Esophagus muscularis mucosa (tissue), 4 donors: ENCODE measurements at places on chromosomes 13 and 19.

- H3K27me3 ChIP-seq, result no peaks in the 10 kb centered on the region
- no peak overlapping the region for H3K4me3 ChIP-seq
- H3K27ac ChIP-seq, result no peak overlapping the region
- H3K4me1 ChIP-seq, result peaks cover 18% of the 10 kb centered on the region
- no peak for DNase-seq
- H3K36me3 ChIP-seq, result no peaks in the 10 kb centered on the region
Measured at GRCh38 chr13:41004875-41005693, 14.0 kb downstream of the ELF1 start.

DNA sequence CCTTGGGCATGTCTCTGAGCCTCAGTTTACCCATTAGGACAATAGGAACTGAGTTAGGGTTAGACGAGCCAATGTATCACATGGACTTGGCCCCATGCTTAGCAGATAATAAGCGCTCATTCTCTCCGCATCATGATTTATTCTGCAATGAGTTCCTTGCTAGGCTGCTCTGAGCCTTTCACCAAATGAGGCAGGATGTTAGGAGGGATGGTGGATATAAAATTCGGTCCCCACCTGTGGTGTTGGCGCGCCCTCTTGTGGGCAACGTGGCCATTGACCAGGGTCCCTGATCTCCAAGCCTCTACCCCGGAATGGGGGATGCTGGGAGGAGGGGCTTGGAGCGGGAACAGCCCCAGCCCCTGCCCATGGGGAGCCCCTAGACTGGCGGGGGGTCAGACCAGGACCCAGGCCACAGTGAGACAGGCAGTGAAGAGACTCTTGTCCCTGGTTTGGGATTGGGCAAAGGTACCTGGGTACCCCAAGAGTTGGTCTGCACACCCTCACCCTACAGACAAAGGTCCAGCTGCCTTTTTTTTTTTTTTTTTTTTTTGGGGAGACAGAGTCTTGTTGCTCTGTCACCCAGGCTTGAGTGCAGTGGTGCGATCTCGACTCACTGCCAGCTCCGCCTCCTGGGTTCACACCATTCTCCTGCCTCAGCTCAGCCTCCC lies 43.9 kb downstream of the CERS4 start:
- DNase-seq, result peak; percentile 95
- no peaks in the 10 kb centered on the region for H3K27me3 ChIP-seq
- H3K4me3 ChIP-seq, result no peak overlapping the region
- no peak overlapping the region for H3K27ac ChIP-seq
- H3K4me1 ChIP-seq, result peaks cover 31% of the 10 kb centered on the region

- no peak overlapping the region for H3K27ac ChIP-seq
- H3K4me1 ChIP-seq, result peaks cover 78% of the 10 kb centered on the region
- DNase-seq, result no peak
- H3K4me3 ChIP-seq, result no peak overlapping the region
- peaks cover 4% of the 10 kb centered on the region for H3K36me3 ChIP-seq
- H3K27me3 ChIP-seq, result no peaks in the 10 kb centered on the region
Measured at GRCh38 chr13:98535501-98536354, 41.2 kb downstream of the STK24 start.

GRCh38 chr13:24459234-24459633 lies 53.3 kb downstream of the PARP4 start:
- no peak overlapping the region for H3K27ac ChIP-seq
- H3K36me3 ChIP-seq, result peaks cover 78% of the 10 kb centered on the region
- no peaks in the 10 kb centered on the region for H3K4me1 ChIP-seq
- H3K4me3 ChIP-seq, result no peak overlapping the region
- no peaks in the 10 kb centered on the region for H3K27me3 ChIP-seq

DNA sequence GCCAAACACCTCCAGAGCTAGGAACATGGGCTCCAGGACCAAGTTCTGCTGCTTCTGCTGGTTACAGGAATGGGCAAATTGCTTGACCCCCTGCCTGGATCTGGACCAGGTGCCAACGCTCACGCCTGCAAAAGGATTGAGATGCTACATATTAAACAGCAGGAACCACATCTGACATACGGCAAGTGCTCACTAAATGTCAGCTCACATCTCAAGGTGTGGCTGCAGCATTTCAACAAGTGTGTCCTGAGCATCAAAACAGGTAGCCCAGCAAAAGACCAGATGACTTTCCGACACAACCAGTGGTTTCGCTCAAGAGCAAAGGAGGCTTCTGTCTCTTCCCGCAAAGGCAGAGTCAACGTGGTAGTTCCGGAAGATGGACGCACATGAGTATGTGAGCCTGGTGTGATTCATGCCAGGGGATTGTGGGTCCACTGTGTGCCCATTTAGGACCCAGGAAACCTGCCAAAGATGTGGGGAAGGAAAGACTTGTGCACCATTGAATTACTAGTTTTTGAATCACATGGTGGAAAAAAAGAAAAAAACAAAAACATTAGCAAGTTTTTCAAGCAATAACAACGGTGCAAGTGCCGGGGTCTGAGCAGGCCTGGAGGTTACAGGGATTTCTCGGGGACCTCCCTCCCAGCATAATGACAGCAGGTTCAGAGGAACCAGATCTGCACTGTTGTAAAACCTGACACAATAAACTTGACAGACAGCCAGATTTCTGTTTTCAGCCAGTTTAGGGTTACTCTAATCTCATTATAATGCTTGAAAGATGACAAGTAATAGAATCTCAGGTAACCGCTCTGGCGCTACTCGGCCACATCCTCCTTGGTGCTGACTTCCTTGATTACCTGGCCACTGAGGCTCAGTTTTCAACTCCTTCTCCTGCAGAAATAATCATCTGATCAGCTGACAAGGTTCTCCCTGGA lies 77.9 kb downstream of the SOX1 start:
- no peak overlapping the region for H3K4me3 ChIP-seq
- no peaks in the 10 kb centered on the region for H3K4me1 ChIP-seq
- H3K27ac ChIP-seq, result no peak overlapping the region
- DNase-seq, result no peak

DNA sequence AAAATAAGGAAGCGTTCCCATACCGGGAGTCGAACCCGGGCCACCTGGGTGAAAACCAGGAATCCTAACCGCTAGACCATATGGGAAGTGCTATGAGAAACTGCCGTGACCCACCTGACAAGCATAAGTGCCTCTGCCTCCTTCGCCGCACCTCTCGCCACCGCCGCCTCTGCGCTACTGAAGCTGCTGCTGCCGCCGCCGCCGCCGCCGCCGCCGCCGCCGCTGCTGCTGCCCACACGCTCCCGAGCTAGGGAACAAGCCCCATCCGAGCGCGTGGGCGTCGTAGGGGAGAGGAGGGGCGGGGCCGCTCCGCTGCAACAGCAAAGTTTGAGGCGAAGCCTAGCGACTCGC lies 610 bp upstream of the WBP4 start:
- peak; percentile 94 for DNase-seq
- peaks cover 7% of the 10 kb centered on the region for H3K36me3 ChIP-seq
- peak overlapping the region; percentile 84 for H3K4me3 ChIP-seq
- peaks cover 69% of the 10 kb centered on the region for H3K4me1 ChIP-seq
- peak overlapping the region; percentile 99 for H3K27ac ChIP-seq
- H3K27me3 ChIP-seq, result no peaks in the 10 kb centered on the region

- DNase-seq, result no peak
- H3K4me3 ChIP-seq, result no peak overlapping the region
- H3K27me3 ChIP-seq, result no peaks in the 10 kb centered on the region
Measured at GRCh38 chr13:94140027-94140426, 339.5 kb downstream of the DCT start.

DNA sequence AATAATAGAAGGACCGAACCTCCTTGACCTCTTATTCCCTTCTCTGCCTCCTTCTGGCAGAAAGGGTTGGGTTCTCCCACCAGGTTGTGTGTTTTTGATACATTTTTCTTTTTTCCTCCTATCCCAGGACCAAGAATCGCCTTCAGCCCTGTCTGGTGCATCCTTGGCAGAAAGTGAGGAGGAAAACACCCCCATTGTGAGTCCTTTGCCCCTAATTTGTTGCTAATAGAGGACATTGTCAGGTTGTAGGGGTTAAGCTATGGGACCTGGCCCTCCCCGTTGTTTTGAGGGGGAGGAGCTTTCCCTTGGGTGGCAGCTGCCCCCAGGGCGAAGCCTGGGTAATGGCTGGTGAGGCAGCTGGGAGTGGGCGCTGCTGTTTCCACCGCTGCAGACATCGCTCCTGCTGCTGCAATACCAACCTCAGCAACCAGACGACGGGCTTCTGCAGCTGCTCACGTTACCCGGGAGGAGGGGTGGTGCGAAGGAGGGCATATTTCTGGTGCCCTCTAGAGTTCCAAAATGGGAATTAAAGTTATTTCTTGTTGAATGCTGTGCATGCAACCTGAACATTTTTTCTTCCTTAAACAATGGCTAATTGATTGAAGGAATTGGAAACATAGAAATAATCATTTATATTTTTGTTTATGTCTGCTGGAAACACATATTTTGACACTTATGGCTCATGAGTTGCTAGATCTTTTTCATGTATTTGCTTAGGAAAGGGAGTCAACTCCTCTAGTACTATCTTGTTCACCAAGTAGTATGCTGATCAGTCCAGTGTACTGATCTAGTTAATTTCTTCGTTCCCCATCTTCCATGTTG lies 1.5 kb downstream of the ZMYM2 start:
- no peak for DNase-seq
- H3K36me3 ChIP-seq, result peaks cover 5% of the 10 kb centered on the region
- peak overlapping the region; percentile 72 for H3K4me3 ChIP-seq
- peaks cover 61% of the 10 kb centered on the region for H3K4me1 ChIP-seq
- H3K27ac ChIP-seq, result peak overlapping the region; percentile 99

DNA sequence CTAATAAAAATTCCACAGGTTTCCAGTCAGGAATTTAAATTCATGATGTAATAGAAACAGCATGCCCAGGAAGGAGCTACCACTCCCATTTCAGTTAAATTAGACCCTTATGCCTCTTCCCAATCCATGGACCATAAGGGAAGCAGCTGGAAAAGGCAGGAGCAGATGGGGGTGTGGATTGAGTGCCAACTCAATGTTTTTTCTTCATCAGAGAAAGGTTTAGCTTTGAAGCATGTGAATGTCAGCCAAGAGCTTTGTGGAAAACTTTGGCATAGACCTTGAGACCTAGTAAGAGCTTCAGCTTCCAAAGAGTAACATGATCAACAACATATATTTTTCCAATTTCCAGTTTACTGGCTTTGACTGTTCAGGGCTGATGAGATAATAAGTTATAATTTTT lies 2139.9 kb downstream of the PCDH9 start:
- H3K36me3 ChIP-seq, result no peaks in the 10 kb centered on the region
- no peak overlapping the region for H3K27ac ChIP-seq
- H3K27me3 ChIP-seq, result no peaks in the 10 kb centered on the region
- H3K4me3 ChIP-seq, result no peak overlapping the region

- no peak for DNase-seq
- H3K4me3 ChIP-seq, result no peak overlapping the region
- H3K4me1 ChIP-seq, result no peaks in the 10 kb centered on the region
- no peak overlapping the region for H3K27ac ChIP-seq
- H3K27me3 ChIP-seq, result no peaks in the 10 kb centered on the region
- no peaks in the 10 kb centered on the region for H3K36me3 ChIP-seq
Measured at GRCh38 chr13:64674126-64674525, 2556.0 kb downstream of the PCDH9 start.

DNA sequence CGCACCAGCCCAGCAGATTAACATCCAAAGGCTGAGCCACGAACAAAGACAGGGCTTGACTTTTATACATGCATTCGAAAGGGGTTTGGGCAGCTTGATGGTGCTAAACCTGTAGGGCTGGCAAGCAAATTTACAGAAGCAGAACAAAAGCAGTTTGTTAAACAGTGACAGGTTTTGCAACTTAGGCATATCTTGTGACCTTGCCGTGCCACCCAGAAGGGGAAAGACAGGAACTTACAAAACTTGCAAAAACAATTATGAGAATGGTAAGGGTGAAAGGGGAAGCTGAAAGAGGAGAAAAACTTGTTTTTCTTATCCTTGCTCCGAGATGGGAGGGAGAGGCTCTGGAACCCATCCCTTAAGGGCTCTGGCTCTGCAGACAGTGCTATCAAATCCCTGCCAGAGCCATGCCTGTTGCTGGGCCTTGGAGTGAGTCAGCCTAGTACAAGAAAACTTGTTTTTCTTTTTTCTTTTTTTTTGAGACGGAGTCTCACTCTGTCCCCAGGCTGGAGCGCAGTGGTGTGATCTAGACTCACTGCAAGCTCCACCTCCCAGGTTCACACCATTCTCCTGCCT lies 1325.2 kb upstream of the PRR20A start:
- no peaks in the 10 kb centered on the region for H3K27me3 ChIP-seq
- DNase-seq, result no peak
- H3K36me3 ChIP-seq, result no peaks in the 10 kb centered on the region
- no peak overlapping the region for H3K27ac ChIP-seq
- H3K4me3 ChIP-seq, result no peak overlapping the region

DNA sequence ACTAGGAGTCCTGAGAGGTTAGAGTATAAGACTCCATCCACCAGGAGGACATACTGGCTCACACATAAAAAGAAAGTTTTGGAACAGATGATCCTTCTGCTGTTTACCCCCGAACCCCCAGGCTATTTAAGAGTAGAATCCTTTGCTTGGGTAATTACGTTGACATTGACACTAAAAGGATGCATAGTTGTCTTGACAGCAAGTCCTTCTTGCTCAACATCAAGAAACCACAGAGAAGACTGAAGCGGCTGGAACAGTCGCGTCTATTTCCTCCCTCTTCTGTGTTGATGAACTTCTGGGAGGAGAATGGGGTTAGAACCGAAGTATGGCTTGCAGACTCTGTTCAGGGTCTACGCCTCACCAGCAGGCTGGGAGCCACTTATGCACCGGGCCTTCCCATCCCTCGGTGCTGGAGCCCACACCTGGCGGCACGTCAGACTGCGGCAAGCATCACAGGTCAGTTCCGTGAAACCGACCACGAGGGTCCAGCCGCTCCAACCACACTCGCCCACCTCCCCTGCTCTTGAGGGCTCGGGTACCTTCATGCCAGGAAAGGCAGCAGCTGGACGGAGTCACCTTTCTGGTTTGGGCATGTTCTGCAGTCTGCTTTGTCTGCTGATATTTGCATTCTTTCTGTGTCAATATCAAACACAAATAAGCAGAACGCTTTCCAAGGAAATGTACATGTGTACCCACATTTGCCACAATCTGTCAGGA lies 42.4 kb upstream of the RANBP3 start:
- no peak overlapping the region for H3K27ac ChIP-seq
- peaks cover 4% of the 10 kb centered on the region for H3K36me3 ChIP-seq
- no peak for DNase-seq
- H3K27me3 ChIP-seq, result no peaks in the 10 kb centered on the region

DNA sequence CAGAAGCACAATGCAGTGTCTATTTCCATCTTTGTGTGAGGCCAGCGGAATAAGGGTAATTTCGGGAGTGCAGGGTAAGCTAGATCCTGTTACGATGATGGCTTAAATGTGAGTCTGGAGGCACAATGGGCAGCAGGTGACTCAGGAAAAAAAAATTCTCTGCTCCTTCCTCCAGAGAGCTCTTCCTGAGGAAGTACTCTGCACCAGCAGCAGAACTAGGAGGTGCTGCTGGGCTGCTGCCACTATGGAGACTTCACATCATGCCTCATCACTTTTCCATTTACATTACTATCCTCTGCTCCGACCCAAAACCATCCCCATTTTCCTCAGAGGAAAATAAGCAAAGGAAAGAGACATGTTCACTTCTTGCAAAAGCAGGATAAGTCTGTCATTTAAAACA lies 282.0 kb downstream of the DNAJC15 start:
- no peaks in the 10 kb centered on the region for H3K36me3 ChIP-seq
- H3K4me1 ChIP-seq, result peaks cover 41% of the 10 kb centered on the region
- no peaks in the 10 kb centered on the region for H3K27me3 ChIP-seq

GRCh38 chr19:51076631-51077213 lies 6.0 kb downstream of the KLK14 start:
- no peak overlapping the region for H3K4me3 ChIP-seq
- DNase-seq, result no peak
- H3K4me1 ChIP-seq, result no peaks in the 10 kb centered on the region
- no peak overlapping the region for H3K27ac ChIP-seq

- no peak for DNase-seq
- no peak overlapping the region for H3K27ac ChIP-seq
- no peaks in the 10 kb centered on the region for H3K27me3 ChIP-seq
- no peaks in the 10 kb centered on the region for H3K36me3 ChIP-seq
Measured at GRCh38 chr13:66780814-66781213, 449.3 kb downstream of the PCDH9 start.
